ENCODE measurements at places on chromosomes 3 and 15. TPM values are rescaled to one million over a fixed set of nuclear protein-coding genes. Genes with fewer than 3 reads are reported as not detected.

GRCh38 chr3:174431717-174432116 is 427.4 kb upstream of the NAALADL2 start:
- DNase-seq, result no peak

DNA sequence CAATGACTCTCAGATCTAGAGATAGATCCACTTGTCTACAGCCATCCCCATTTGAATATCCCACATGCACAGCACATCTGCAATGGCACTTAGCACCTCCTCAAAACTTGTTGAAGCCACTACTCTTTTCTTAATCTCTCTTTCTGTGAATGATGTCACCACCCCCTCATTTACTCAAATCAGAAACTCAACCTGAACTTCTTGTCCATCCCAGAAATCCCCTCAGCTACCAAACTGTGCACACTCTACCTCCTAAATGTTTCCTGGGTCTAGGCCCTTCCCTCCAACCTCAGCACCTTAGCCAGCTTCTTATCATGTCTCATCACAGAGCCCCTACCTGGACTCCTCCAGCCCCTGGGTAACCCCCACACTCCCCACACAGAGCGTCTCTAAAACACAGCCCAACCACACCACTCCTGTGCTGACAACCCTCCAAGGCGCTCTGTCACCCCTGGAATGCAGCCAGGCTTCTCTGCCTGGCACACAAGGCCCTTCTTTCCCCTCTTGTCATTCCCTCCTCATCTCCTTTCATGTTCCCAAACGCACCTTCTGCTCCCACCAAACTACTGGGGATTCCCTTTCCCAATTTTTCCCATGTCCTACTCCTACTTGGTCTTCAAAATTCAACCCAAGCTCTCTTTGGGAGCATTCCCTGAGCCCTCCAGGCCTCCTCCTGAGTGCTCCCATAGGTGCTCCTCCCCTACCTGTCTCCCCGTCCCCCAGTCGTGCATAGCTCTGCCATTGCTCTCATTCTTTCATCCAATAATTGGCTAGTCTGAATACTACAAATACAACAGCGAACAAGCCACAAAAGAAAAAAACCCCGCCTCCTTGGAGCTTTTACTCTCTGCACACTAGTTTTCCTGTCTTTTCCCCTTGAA is 39.8 kb upstream of the ZBTB38 start:
- no peak for DNase-seq

DNA sequence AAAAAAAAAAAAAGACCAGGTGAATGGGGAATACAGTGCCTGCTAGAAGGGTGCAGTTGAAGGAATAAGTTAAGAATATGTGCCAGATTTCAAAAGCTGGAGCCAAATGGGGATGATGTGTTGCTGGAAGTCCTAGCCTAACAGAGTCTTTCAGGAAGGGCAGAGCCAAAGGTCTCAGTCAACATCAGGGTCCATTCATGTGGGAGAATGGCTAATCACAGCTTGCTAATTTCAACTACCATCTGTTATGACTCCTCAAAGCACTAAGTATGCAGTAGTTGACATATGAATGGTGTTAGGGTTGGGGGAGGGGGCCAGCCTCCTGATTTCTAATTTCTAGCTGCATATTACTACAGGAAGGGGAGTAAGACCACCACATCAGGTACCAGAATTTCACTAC is 4.4 kb downstream of the ZBTB38 start:
- no peak for DNase-seq

- DNase-seq, result no peak
Observed at GRCh38 chr3:23644676-23645075, 161.1 kb upstream of the UBE2E1 start.

Gene CCRL2
- total RNA-seq, result not detected

Gene AKAP13
- total RNA-seq, result 40.9 TPM

All from epithelial cell of proximal tubule (primary cell).